ENCODE measurements at places on chromosomes 7 and 10. TPM values are rescaled to one million over a fixed set of nuclear protein-coding genes. Genes with fewer than 3 reads are reported as not detected.

The PPP1R17 gene
- not detected for total RNA-seq

The SFRP5 gene
- total RNA-seq: not detected

The FFAR4 gene
- not detected for total RNA-seq

The SUN3 gene
- not detected for total RNA-seq

Data from smooth muscle cell of trachea (primary cell).